ENCODE measurements at places on chromosomes 4 and X. TPM values are rescaled to one million over a fixed set of nuclear protein-coding genes. Genes with fewer than 3 reads are reported as not detected.

DNA sequence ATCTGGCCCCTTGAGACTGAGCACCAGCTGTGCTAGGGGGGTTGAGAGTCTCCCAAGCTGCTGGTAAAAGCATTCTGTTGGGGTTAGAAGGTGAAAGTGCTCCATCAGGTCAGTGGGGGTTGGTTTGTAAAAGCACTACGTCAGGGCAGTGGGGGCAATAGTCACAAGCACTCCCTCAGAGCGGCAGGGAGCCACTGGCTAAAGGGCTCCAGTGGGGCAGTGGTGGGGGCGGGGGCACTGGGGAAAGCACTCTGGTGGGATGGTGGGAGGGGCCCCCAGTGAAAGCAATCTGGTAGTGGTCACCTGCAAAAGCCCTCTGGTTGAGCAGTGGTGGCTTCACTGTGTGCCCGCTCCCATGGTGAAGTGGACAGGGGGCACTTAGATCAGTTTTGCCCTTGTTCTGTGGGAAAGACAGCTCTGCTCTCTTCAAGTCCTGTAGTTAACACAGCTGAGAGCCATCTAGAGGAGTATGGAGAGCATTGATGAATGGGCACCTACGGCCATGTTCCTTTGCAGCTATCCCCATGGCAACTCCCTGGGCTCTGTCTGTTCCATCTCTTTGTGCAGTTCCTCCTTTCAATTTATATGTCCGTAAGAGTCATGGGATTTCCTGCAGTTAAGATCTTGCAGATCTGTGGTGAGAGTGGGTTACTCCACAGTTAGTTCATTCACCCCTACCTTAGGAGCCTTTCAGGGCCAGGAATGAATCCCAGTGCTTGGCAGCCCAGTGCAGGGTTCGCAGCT, 106.4 kb downstream of the SH3BGRL start:
- no peak for DNase-seq

The GABRE gene
- total RNA-seq: 1.4 TPM

DNA sequence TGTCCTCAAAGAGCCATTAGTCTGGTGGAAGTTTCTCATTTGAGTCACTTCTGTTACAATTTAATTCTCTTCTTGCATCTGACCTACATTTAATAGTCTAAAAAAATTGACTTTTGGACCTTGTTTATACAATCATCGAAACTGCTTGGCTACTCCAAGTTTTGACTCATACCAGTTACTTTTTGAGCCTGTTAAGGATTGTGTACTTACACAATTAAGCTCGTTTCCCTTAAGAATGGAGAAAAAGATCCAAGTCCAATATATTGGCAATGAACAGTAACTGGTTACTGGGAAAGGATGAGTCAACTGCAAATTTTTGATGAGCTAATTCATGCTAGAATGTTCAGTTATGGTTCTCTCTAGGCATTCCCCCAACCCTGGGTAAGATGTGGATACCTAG, 58.2 kb downstream of the DCX start:
- DNase-seq: no peak

DNA sequence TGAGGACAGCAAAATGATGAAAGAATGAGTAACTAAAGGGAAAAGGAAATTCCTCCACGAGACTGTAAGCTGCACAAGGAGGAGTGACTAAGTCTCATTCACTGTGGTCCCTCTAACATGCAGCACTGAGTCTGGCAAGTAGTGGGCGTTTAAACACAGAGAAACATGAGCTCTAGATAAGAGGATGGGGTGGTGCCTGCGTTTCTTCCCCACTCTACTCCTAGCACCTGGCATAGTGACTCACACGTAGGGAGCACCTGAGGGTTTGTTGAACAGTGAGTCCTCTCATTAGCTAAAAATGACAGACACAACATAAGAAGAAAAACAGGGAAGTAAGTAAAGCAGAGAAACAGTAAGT, 105.8 kb upstream of the CBR4 start:
- no peak for DNase-seq

The PDZD4 gene
- 110 TPM for total RNA-seq

DNA sequence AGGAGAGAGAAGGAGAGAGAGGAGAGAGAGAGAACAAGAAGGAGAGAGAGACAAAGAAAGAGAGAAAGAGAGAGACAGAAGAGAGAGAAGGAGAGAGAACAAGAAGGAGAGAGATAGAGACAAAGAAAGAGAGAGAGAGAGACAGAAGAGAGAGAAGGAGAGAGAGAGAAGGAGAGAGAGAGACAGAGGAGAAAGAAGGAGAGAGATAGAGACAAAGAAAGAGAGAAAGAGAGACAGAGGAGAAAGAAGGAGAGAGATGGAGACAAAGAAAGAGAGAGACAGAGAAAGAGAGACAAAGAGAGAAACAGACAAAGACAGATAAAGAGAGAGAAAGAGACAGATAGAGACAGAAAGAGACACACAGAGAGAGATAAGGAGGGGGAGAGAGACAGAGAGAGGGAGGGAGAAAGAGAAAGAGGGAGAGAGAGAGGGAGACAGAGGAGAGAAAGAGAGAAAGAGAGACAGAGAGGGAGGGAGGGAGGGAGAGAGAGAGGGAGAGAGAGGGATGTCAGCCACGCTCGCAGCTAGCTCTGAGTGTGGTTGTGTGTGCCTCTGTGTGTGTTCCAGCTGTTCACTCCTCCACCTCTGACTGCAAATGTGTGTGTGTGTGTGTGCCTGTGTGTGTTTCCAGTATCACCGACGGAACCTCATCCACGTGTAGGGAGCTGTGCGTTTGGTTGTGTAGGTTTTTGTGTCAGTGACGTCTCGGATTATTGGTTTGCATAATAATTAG, 105.8 kb downstream of the CRLF2 start:
- DNase-seq: peak; percentile 38

- DNase-seq: no peak
These were observed 457.5 kb upstream of the GNPDA2 start for GRCh38 chr4:45183905-45184304.

DNA sequence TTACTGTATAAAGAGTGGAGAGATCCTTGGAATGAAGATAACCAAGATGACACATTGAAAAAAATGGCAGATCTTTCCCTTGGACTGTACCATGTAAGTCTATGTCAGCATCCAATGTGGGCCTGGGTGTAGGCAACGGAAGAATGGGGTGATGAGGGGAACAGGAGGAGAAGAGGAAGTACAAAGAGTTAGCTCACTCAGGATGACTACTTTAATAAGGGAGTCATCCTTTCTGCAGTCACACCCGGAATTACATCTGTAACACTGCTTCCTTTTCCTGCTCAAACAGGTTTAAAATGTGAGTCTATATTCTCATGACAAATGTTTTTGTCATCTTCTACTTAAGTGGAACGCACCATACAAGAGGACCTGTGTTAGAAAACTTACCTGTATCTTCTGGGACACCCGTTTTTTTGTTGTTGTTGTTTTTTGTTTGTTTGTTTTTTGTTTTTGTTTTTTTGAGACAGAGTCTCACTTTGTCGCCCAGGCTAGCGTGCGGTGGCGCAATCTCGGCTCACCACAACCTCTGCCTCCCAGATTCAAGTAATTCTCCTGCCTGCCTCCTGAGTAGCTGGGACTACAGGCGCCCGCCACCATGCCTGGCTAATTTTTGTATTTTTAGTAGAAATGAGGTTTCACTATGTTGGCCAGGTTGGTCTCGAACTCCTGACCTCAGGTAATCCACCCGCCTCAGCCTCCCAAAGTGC, 18.0 kb downstream of the HPSE start:
- no peak for DNase-seq

The CDKL5 gene
- 16.9 TPM for total RNA-seq

- no peak for DNase-seq
These were observed 210.8 kb downstream of the SLC4A4 start for GRCh38 chr4:71549516-71550160.
